ENCODE measurements at places on chromosomes 2 and 18.

DNA sequence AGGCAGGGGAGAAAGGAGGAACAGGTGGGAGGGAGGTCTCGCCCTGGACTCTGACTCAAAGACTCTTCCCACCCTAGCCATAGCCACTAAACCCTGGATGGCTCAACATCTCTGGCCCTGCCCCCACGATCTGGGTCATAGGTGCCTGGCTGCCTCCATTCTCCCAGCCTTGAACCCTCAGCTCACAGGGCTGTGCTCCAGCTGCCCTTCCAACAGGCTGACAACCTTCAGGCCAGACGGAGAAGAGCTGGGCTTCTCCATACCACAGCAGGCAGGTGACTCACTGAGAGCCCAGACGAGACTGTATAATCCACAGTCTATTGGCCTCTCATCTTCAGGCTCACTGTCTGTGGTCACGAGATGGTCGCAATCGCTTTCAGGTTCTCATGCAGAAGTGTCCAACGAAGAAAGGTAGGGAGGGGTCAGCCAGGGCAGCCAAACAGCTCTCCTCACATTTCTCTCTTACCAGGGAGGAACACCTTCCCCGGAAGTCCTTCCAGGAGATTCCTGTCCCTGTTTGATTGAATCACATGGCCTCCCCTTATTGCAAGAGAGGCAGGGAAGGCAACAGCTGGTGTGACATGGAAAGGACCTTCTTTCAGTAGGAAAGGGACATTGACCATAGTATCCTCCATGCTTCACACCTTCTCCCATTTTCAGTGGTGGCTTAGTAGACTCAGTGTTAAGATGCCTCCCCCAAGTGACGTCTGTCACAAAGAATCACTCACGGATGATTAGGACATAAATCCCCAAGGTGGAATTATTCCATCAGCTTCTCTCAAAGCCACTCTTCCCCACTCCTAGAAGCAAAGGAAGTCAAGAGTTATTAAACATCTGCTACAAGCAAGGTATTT lies 100.1 kb downstream of the MRO start:
- DNase-seq: no peak

DNA sequence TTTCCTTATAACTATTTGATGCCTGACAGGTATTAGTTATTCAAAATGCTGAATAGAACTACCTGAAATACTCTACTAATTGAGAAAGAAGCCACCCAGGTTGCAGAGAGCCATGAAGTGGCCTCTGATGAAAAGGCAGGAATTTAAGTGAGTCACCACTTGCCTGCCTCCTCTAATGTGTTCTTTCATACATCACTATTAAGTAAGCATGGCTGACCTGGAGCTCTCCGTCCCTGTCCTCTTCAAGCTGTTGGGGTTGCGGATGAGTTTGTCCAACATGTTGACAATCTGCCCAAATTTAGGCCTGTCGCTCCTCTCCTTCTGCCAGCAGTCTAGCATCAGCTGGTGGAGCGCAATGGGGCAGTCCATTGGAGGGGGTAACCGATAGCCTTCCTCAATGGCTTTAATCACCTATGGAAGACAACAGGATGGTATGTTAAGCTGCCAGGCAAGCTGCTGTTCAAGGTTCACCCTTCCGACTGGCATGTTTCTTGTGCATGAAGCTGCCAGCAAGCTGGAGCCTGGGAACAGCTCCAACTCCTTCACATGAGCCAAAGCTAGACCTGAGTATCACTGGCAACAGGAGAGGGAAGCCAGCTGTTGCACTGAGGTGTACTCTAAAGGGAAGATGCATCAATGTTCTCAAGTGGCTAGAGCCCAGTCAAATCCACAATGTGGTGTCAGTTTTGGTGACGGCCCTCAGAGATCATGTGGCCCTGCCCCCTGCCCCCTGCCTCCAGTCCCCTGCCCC lies 142.2 kb downstream of the EPHA4 start:
- DNase-seq: peak; percentile 28

DNA sequence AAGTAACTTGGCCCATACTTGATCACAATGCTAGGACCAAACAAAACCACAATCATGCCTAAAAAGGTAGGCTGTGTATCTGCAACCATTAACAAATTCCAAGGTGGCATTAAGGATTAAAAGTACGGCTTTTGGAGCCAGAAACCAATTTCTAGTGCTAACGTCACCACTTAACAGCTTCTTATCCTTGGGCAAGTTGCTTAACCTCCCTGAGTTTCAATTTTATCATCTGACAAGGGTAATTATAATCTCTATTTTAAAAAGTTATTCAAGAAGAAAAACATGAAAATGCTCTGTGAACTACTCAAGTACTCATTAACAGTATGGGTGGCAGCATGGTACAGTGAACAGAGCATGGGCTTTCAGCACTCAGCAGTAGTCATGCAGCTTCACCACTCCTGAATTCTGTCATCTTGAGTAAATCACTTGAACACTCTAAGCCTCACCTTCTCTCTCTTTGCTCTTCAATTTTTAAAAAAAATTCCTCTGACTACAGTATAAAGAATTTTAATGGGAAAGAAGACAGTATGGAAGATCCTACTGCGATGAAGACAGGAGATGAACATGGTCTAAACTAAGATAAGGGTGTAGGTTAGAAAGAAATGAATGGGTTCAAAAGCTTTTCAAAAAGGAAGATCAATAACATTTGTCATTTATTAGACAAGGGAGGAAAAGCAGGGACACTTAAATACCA lies 69.2 kb downstream of the SS18 start:
- DNase-seq: no peak

DNA sequence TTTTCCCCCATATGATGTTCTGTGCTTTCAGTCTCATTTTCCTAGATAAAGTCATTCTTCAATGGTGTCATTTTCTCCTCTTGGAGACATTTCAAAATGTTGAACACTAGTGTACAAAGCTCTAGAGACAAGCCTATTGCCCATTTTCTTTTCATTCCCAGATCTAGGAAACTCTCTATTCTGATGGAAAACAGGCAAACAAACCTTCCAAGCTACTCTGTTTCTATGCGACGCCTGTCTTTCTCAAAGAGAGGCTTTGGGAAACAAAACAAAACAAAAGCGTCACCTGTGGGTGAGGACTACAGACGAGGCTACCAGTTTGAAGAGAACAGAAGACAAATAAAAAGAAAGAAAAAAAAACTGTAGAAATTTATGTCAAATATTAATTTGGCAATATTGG lies 311.0 kb downstream of the CBLN2 start:
- DNase-seq: no peak

DNA sequence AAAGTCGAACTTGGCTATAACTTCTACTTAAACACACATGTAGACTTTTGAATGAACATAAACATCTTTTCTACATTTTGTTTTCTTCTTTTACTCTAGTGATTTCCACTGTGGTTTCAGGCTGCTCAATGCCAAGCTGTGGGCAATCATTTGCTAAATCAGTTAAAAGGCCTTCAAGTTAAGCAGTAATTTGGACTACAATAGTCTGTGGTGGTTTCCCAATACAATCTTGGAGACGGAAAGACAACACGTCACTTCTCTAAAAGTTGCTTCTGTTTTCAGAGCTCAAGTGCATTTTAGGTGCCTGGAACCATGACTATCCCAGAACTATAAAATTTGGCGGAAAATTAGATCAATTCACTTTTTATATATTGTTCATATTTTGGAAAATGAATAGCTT lies 69.4 kb downstream of the TXNL1 start:
- no peak for DNase-seq

DNA sequence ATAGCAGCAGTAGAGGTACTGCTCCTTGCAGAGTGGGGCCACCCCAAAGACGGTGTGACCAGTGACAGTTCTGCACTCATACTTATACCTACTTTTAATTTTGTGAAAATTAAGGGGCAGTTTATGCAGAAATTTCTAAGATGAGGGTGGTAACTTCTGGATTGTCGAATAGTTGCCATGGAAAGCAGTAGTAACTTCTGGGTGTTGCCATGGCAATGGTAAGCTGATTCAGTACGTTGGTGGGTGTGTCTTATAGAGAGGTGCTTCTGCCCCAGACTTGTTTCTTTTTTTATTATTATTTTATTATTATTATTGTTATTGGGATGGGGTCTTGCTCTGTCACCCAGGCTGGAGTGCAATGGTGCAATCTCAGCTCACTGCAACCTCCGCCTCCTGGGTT lies 82.8 kb upstream of the L3MBTL4 start:
- no peak for DNase-seq

DNA sequence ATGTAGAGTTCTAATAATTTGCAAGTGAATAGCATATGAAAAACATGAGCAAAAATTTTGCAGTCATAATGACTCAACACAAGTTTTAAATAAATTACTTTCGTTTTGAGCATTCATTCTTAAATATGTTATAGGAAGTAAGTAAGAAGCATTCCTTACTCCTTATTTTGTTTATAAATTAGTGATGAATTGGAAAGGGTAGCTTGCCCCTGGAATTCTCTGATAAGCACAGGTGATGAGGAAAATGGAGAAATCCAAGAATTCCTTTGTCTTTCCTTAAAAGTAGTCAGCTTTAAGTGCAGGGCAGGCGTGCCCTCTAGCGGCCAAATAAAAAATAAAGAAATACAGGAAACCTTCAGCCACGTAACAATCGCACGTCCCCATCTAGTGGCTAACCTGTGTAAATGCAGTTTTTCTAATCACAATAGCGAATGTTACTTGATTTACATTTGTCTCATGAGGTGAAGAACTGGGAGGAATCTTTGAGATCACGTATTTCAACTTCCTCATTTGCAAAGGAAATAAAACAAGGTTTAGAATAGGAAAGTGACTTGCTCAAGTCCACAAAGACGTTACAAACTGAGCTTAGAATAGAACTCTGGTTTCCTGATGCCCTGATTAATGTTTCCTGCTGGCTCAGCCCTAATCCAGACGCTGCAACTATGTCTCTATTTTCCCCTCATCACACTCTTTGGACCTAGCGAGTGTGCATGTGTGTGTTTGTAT lies 47.2 kb upstream of the ZNG1B start:
- peak; percentile 82 for DNase-seq

DNA sequence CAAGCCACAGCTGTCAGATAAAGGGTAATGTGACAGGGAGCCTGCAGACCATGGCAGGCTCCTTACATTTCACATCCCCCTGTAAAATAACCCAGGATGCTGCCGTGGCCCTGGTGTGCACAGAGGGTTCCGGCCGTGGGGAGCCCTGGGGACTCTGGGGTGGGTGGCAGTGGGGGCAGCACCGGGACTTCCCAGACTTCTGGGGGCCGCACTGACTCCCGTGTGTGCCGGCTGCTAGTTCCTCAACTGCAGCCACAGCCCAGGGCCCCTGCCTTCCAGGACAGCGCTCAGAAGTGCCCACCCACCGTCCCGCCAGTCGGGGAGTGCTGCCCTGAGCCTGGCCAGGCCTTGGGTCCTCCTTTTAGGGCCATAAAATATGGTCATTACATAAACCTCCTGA lies 56.5 kb downstream of the CIB4 start:
- DNase-seq: no peak

GRCh38 chr2:237540223-237540775 lies 26.1 kb upstream of the PRLH start:
- no peak for DNase-seq

DNA sequence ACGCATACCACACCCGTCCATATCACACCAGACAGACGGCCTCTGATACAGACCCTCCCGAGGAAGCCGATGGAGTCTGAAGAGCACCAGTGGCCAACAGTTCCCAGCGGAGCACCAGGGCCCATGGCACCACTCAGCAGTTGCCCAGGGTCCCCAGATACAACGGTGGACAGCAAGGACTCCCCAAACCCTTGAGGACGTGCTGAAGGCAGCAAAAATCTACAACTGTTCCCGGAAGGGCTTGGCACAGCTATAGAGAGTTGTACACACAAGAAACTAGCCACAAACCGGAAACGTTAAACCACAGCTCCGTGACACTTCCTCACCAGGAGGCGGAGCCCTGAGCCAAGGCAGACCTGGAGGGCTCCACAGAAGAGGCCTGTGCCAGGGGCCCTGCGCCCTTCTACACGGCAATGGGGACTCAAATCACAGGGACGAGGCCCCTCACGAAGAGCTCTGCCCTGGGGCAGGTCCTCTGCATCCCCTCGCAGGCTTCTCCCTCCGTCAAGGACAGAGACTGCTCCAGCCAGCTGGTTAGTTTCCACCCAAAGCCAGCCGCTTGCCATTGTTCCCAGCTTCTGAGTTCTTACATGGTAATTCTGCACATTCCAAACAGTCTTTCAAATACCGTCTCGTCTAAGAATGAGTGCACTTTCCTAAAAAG lies 133.4 kb downstream of the HDAC4 start:
- peak; percentile 90 for DNase-seq

DNA sequence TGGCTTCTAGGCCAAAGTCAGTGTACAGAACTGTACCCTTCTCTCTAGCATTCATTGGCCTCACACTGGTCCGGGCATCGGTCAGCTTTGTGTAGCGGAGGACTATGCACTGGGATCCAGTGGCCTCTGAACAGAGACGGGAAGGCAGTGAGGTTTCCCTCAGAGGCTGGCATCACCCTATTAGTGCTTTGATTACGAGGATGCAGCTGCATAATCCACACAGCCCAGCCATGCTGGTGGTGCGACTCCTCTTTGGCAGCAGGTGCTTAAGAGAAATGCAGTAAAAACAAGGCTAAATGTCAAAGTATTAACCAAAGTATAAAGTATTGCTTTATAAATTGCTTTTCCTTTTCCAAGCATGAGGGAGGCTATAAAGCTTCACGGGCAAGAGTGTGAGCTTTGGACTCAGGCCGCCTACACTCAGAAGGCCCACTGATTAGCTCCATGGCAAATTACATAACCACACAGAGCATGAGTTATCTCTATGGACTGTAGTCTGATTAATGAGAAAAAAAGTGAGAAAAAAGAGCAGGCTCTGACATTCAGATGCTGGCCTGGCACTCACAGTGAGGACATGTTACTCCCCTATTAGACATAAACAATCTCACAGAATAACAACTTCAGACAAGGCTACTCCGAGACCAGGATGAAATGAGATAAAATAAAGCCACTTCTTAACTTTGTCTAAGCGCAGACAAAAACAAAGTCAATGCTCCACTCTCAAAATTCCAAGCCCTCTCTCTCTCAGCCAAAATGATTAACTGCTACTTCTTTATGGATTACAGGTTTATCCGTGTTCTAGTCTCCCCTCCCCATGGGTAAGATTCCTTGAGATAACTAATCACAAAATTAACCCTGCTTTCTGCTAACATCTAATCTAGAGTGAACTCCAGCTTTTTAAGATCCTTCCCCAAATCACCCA lies 6.4 kb upstream of the CRYGC start:
- DNase-seq: no peak

DNA sequence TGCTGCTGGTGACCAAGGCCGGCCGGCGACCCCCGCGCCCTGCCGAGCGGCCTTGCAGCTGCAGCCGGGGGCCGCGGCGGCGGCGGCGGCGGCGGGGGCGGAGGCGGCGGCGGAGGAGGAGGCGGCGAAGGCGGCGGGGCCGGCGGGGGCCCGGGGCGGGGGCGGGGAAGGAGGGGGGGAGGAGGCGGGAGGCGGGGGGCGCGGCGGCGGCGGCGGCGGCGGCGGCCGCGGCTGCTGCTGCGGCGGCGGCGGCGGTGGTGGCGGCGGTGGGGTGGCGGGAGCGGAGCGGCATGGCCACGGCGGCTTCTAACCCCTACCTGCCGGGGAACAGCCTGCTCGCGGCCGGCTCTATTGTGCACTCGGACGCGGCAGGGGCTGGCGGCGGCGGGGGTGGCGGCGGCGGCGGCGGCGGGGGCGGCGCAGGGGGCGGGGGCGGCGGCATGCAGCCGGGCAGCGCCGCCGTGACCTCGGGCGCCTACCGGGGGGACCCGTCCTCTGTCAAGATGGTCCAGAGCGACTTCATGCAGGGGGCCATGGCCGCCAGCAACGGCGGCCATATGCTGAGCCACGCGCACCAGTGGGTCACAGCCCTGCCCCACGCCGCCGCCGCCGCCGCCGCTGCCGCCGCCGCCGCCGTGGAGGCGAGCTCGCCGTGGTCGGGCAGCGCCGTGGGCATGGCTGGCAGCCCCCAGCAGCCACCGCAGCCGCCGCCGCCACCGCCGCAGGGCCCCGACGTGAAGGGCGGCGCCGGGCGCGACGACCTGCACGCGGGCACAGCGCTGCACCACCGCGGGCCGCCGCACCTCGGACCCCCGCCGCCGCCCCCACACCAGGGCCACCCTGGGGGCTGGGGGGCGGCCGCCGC lies 1.5 kb downstream of the POU3F3 start:
- DNase-seq: no peak

Measured in fibroblast of the aortic adventitia (primary cell).